ENCODE measurements at places on chromosomes 16 and 17.

DNA sequence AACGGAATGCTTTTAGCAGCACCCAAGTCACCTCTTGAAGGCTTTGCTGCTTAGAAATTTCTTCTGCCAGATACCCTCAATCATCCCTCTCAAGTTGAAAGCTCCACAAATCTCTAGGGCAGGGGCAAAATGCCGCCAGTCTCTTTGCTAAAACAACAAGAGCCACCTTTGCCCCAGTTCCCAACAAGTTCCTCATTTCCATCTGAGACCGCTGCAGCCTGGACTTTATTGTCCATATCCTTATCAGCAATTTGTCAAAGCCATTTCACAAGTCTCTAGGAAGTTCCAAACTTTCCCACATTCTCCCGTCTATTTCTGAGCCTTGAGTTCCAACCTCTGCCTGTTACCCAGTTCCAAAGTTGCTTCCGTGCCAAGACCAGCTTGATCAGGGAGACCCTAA lies 27.4 kb downstream of the TMC6 start:
- no peak for DNase-seq

DNA sequence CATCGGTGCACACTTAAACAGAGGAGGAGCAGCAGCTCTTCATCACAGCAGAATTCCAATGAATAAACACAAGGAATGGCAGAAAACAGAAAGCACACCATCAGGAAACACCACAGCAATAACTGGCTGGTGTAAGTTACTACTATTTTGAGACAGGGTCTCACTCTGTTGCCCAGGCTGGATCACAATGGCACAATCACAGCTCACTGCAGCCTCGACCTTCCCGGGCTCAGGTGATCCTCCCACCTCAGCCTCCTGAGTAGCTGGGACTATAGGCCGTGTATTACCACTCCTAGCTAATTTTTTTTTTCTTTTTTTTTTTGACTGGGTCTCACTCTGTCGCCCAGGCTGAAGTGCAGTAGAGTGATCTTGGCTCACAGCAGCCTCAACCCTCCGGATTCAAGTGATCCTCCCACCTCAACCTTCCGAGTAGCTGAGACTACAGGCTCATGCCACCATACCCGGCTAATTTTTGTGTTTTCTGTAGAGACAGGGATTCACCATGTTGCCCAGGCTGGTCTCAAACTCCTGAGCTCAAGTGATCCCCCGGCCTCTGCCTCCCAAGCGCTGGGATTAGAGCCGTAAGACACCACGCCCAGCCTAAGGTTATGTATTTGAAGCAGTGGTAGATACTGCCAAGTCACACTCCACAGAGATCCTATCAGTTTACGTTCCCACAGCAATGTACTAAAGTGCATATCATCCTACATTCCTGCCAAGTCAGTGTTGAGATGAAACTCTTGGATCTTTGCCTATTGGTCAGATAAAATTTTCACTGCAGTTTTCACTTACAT lies 20.7 kb downstream of the TRAP1 start:
- peak; percentile 92 for DNase-seq

DNA sequence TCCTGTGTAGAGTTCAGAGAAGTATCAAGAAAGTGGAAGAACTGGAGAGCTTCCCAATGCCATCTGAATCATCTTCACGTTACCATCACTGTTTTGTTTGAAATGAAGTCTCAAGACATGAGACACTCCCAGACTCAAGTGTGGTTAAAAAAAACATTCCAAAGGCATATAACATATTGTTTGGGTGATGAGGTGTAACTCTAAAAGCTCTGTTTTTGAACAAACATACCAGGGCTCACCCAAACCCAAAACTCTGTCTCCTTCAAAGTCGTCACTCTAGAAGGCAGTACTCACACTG lies 6.3 kb upstream of the ZCCHC14 start:
- no peak for DNase-seq

- DNase-seq: no peak
Observed at GRCh38 chr17:77865716-77866115, 92.8 kb upstream of the TNRC6C start.

DNA sequence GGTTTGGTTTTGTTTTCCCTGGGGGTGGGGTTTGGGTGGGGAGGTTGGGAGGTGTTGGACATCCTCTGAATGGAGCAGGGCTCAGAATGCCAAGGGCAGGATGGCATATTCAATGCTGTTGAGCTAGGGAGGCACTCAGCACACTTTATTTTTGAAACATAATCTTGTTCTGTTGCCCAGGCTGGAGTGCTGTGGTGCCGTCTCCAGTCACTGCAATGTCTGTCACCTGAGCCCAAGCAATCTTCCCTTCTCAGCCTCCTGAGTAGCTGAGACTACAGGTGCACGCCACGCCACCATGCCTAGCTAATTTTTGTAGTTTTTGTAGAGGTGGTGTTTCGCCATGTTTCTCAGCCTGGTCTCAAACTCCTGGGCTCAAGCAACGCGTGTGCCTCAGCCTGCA lies 186.1 kb downstream of the RPTOR start:
- no peak for DNase-seq

DNA sequence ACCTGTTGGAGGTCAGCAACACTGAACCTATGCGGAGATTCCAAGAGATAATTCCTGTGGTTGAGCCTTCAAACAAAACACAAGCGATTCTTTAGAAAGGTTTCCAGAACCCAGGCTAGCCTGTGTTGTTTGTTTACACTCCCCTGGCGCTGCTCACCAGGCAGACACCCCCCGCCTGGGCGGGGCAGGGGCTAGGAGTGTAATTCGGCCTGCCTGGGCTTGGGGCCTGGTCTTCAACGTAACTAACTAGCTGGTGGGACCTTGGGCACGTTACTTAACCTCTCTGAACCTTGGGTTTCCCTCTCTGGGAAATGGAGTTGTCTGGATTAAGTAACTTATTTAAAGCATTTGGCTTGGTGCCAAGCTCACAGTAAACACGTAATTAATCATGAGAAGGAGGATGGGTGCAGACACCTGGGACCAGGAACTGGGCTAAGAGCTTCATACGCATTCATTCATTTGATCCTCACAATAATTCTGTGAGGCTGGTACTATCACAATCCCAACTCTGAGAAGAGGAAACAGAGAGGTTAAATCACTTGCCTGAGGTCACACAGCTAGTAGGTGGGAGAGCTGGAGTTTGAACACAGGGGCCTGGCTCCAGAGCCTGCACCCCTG lies 7.6 kb upstream of the ARHGAP27 start:
- DNase-seq: no peak

DNA sequence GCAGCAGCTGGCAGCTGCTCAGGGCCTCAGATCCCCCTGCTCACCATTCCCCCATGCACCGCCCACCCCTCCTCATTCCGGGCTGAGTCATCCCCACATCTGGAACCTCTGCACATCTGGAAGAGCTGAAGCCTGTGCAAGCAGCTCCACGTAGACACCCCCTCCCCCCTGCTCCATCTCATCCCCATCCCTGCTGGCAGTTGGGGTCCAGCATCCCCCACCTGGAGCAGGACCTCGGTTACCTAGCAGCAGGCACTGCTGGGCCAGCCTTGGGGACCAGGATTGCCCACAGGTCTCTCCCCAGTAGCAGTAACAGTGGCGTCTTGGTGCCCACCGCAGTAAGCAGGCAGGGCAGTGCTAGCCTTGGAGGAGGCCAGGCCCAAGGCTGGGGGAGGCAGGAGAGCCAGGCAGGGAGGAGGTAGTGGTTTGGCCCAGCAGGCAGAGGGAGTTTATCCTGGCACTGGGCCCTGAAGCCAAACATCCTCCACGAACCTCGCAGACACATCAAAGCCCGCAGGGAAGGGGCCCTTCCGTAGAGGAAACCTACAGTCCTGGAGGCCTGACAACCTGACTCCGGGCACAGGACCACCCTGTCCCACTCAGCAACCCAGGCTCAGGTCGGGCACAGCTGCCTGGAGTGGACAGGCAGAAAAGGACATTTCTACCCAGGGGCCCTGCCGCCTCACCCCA lies 7.7 kb upstream of the TMEM92 start:
- DNase-seq: no peak

- DNase-seq: no peak
Observed at GRCh38 chr17:30401097-30401496, 22.4 kb downstream of the CPD start.

GRCh38 chr17:7563115-7563869 lies 1.6 kb downstream of the SENP3 start:
- no peak for DNase-seq

DNA sequence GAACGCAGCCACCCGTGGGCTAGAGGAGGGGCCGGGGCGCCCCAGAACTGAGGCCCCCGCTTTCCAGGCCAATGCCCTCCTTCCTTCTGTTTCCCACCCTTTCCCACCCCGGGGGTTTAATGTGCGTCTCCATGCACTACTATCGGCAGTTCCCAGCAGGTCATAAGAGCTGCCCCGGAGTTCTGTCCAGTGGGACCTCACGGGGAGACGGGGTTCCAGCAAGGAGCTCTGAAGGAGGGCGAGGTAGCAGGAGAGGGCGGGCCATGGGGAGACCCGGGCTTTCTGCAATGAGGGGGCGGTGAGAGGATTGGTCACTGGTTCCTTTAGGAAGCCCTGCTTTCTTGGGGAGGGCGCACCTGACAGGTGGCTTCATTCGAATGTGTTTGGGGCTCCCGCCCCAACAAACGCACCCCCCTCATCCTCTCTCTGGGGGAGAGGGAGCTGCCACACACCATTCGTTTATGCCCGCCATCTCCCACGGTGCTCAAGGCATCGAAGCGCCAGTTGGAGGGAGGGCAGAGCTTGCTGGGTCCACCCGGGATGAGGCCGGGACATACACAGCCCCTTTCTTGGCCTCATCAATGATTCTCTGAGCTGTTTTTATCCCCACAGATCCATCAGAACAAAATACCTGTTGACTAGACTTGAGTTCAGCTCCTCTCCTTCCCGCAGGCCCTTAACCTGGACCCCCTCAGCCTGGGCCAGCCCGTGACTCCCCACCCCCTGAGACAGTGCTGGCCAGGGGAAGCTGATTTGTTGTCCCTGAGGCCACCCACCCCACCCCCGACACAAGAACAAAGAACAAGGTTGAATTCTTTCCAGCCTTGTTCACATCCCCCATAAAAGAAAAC lies 44.1 kb downstream of the SLC7A5 start:
- no peak for DNase-seq

- DNase-seq: no peak
Observed at GRCh38 chr16:27208796-27209195, 5.5 kb downstream of the KDM8 start.

DNA sequence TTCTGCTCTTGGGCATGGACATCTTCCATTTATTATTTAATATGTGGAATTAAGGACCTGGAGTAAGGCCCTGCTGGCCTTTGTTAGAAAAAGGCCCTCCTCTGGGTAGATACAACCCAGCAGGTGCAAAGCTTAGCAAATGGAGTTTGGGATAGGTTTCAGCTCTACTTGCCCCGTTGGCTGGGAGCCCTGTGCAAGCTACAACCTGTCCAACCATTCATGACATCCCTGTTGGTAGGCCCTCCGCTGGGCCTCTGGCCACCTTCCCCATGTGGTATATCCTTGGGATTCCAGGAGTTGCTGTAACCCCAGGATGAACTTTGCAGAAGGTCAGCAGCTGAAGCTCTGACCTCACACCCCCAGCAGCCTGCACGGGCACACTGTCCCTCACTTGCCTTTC lies 6.4 kb downstream of the NGFR start:
- no peak for DNase-seq

DNA sequence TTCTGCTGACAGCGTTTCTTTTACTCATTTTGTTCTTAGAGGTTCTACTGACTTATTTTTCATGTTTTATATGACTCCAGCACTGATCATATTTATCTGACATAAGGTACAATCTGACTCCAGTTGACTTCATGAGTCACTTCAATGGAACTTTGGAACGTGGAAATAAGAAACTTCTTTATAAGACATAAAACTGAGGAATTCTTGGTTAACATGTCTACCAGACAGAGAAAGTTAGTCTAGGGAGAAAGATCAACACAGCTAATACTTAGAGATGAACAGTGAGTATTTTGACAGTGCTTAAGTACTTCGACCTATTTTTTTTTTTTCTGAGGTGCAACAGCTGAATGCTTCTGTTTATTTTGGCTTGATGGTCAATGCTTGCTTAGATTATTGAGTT lies 679.5 kb downstream of the KCNJ2 start:
- no peak for DNase-seq

GRCh38 chr16:55543472-55543871 lies 23.0 kb upstream of the CAPNS2 start:
- no peak for DNase-seq

- DNase-seq: peak; percentile 83
Observed at GRCh38 chr17:7045492-7046126, 1.7 kb upstream of the SLC16A11 start.

DNA sequence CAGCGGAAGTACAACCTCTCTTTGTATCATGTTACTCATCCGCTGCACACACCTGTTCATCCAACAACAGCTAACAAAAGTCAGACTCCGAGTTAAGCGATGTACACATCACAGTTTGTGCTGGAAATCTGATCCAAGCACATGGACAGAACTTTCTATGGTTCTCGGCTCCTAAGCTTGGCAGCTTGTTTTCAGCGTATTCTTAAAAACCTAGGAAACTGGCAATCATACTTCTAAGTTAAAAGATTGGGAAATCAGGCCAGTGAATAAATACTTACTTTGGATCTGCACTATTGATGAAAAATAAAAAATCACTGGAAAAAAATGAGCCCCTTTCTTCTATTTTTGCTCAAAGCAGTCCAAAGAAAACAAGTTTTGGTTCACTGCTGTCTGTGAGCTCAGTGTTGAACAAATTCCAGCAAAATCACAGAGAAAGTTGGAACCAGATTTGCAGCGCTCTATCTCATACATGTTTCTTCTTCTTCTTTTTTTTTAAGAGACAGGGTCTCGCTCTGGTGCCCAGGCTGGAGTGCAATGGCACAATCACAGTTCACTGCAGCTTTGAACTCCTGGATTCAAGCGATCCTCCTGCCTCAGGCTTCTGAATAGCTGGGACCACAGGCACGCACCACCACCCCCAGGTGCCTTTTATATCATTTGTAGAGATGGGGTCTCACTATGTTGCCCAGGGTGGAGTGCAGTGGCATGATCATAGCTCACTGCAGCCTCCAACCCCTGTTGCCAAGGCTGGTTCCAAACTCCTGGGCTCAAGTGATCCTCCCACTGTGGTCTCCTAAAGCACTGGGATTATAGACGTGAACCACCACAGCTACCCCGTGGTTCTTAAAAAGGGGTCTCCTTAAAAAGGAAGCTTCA lies 71.6 kb upstream of the CREBBP start:
- DNase-seq: no peak

GRCh38 chr17:39205112-39205526 lies 5.0 kb downstream of the RPL19 start:
- DNase-seq: no peak

- DNase-seq: no peak
Observed at GRCh38 chr16:7381671-7382070, 49.0 kb downstream of the RBFOX1 start.

- DNase-seq: no peak
Observed at GRCh38 chr16:9099131-9099625, 7.7 kb downstream of the HAPSTR1 start.

All from erythroblast (primary cell).